Left forelimb (tissue), 1 donor: ENCODE measurements at places on chromosomes 1 and 21.
A peak's percentile ranks its signal among the peaks of the same experiment; 100 is the strongest.

DNA sequence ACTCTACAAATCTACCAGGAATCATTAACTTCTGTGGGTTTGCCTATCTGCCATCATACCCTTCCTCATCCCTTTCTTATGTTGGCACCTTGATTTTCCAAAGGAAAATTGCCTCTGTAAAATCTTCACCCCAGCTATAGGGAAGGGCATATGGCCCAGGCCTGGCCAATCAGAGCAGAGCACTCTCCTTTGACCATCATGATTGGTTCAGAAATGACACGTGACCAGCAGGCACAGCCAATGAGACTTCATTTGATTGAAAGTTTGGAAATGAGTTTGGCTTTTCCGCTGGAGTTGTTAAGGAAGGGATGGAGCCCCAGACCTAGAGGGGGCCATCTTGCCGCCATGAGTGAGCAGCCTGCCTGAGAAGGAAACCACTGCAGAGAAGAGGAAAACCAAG, 35.1 kb upstream of the IFFO2 start:
- DNase-seq, result no peak

- DNase-seq, result no peak
These were observed 84.5 kb downstream of the GLIS1 start for GRCh38 chr1:53654216-53655210.

DNA sequence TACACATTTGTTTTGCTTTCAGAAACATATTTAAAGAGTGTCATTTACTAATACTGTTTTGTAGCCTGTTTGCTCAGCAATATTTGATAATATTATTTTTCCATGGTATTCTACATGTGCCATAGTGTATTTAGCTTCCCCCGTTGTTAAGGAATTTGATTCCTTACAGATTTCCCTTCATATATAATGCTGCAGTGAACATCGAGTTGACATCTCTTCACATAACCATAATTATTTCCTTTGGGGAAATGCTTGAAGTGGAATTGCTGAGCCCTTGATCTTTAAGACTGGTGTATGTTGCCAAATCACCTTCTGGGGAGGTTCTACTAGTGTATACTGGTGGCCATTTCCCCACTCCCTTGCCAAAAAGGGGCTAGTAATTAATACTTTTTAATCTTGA, 42.6 kb downstream of the FAM163A start:
- no peak for DNase-seq

DNA sequence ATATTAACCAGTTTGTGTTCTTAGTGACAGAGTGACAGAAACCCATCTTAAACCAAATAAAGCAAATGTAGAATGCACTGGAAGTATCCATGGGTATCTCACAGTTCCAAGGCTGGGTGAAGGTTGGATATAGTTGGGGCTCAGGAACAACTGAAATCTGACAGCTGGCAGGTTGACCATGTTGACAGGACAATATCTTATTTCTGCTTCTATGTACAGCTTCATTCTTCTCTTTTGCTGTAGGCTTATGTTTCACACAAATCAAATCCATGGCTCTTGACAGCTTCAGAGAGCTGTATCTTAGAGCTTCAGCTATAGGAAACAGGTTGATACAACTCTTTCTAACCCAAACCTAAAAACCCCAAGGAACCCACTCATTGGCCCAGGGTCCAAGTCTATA, 34.3 kb upstream of the FGGY start:
- DNase-seq, result no peak

DNA sequence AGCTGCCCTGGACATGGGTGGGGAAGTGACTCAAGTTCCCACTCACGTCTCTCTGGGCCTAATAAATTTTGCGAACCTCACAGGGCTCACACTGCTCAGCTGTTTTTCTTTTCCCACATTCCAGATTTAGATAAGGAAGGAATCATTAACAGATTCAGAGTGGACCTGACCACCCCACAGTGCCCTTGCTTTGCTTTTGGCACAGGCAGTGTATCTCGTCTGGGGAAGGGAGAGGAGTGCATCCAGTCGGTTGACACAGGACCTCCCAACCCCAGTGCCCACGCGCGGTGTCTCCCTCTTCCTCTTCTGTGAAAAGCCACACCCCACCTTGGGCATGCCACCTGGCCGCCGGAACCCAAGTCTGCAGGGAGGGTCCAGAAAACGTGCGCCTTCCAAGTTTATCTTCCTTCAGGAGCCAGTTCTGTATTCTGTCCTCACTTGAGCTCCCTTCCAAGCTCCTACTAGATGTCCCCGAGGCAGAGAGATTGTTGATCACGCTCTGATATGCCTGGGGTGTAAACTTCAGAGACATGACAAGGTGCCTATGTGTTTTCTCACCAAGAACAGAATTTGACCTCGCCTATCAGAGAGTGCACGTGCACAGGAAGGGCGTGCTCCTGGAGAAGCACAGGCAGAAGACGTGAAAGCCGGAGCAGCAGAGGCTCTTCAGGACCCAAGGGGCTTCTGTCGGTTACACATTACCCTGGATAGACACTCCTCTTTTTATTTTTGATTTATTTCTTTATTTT, 9.5 kb upstream of the SLC2A5 start:
- DNase-seq, result no peak

DNA sequence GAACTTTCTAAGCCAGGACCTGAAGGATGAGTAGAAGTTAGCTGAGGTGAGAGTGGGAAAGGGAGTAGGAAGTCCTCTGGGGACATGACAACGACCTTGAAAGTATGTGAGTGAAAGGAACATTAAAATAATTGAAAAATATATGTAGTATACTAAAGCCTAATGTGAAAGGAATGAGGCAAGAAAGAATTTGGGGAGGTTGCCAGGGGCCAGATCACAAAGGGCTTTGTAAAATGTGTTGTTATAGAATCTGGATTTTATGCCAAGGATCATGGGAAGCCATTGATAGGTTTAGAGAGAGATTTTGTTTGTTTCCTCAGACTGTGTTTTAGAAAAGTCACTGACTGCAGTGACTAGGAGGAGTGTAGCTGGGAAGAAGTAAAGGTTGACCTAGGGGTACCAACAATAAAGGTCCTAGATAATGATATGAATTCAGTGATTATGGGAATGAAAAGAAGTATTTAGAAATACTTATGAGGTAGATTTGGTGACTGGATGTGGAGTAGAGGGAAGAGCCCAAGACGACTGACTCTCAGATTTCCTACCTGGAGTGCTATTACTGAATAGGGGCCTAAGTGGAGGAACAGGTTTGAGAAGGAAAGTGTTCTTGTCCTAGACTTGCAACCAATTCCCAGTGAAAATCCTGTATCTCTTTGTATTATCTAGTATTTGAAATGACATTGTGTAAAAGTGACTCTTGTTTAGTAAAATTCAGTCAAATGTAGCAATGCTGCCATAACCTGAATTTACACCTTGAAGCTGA, 179.8 kb downstream of the PHTF1 start:
- DNase-seq, result no peak

DNA sequence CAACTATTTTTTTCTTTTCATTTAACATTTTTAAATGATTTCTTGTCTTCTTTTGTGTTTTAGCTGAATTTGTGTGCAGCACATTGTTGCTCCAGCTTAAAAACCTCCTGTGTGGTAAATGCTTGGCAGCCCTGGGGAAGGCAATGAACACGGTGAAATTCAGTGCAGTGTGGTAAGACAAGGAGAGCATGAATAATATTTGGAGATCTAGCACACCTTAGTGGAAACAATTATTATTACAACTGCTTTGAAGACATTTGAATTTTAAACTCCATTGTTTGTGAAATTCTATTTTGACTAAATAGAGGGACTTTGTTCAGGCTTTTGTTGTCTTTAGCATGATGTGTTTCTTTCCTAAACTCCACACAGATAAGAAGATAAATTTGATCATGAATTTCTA, 242.6 kb upstream of the CXADR start:
- no peak for DNase-seq

DNA sequence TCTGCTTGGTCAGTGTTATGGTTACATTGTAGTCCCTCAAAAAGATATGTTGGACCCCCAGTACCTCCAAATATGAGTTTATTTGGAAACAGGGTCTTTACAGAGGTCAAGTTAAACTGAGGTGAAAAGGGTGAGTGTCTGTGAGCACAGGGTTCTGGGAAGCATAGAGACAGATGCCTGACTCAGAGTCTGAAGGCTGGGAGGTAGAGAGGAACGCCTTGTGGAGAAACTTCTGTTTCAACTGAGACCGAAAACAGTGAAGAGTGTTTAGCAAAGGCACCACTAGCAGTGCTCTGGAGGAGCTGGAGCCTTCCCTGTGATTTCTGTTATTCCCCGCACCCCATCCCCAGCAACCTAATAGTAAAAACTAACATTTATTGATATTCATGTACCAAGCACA, 65.2 kb upstream of the LRRC8D start:
- DNase-seq, result no peak

DNA sequence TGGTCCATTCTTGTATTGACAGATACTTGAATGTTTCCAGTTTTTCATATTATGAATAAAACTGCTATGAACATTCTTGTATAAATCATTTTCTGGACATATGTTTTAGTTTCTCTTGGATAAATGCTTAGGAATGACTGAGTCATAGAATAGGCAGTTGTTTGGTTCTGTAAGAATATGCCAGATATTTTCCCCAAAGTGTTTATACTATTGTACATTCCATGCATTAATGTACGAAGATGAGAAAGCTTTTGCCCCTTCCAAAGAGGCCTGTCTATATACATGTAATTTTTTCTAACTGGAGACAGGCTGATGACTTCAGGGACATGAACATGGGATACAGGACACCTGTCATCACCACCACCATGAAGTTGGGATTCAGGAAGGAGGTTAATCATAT, 11.3 kb downstream of the NBPF3 start:
- DNase-seq, result no peak

DNA sequence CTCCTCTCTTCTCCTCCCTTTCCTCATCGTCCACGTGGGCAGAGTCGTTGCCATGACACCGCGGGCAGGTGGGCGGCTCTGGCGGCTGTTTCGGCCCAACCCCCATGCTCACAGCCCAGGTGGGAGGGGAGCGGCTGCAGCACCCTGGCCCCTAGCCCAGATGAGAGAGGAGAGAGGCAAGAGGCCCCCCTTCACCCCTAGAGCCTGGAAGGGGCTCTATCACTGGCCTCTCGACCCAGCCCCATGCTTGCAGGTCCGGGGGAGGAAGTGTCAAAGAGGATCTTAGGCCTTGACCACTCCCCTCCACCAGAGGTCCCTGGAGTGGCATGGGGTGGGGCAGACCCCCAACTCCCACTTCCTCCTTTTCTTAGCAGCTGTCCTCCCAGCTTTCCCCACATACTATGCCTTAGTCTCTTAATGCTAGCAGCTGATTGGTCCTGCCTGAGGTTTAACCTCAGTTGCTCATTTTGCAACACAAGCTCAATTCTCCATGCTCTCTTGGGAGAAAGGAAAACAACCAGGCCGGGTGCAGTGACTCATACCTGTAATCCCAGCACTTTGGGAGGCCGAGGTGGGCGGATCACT, 10.4 kb downstream of the DLGAP3 start:
- no peak for DNase-seq

- DNase-seq, result no peak
These were observed 105.0 kb downstream of the MATN1 start for GRCh38 chr1:30618335-30618747.

- no peak for DNase-seq
These were observed 757 bp upstream of the SPSB1 start for GRCh38 chr1:9291914-9292360.

GRCh38 chr1:77095236-77095635, 124.0 kb downstream of the PIGK start:
- no peak for DNase-seq

GRCh38 chr1:91553177-91553591, 52.5 kb downstream of the CDC7 start:
- DNase-seq, result no peak

GRCh38 chr1:192566657-192567056, 8.9 kb upstream of the RGS1 start:
- no peak for DNase-seq

DNA sequence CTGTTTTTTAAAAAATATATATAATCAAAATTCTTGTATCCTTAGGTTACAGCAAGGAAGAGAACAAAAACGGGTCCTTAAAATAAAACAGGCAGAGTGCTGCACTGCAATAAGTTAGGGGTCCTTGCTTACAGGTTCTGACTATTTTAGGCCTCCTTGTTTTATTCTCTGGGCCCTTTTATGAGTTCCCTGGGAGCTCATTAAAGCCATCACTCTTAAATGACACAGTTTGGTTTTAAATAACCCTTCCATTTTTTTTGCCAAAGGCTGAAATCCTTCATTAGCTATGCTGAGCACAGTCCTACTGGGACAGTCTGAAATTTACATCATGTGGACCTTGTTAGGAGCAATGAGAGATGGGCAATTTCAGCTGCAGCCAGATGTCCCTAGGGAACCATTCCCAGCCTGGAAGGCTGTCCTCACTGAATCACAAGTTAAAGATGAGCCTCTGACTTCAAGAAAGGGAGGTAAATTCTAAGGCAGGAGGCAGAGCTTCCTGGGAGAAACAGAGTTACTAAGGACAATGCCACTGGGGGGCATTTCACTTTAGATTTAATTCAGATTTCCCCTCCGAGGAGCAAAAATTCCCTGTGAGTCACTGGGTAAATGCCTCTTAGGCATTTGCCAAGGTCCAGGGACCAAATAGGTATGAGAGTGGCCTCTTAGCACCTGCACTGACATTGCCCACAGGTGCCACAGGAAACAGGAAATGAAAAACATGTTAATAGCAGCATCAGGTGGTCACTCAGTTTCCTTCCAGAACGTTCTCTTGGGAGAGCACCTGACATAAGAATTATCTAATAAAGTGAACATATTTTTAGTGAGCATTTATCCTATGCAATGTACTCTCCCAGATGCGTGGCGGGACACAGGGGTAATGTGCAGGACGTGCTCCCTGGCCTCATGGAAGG, 3.8 kb upstream of the MUL1 start:
- DNase-seq, result no peak

- DNase-seq, result peak; percentile 63
These were observed 12.1 kb downstream of the FOXD2 start for GRCh38 chr1:47449822-47450552.

DNA sequence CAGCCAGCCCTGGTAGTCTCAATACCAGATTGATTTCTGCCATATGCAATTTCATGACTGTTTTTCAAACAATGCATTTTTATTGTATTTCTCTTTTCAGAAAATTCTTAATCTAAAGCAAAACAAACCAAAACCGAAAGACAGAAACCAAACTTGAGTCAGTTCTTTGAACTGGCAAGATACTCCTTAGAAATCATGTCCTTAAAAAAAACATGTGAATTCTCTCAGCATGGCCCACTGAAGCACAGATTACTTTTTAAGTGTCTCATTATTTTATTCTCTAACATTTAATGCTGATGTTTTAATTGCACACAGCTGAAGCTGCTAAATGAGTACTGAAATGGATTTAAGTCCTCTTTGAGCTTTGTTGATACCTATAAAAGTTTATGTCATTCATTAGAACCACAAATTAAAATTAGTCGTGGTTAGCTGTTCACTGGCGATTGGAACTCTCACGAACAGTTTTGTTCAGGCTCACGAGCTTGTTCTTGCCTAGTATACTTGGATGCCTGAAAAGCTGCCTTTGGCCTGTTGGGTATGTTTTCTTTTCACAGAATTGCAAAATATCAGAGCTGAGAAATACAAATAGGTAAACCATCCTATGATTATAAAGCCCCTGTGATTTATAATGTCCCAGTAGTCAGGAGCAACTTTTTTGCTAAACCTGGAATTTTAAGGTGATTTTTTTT, 87.5 kb downstream of the CAMTA1 start:
- no peak for DNase-seq

GRCh38 chr21:42624936-42625335, 28.5 kb upstream of the PDE9A start:
- DNase-seq, result peak; percentile 26

GRCh38 chr1:180930687-180931086, 18.0 kb downstream of the KIAA1614 start:
- no peak for DNase-seq

- DNase-seq, result no peak
These were observed 269.1 kb upstream of the VAMP3 start for GRCh38 chr1:7501723-7502603.

- no peak for DNase-seq
These were observed 12.9 kb downstream of the DPYD start for GRCh38 chr1:97907886-97908285.

- no peak for DNase-seq
These were observed 8.0 kb downstream of the CD55 start for GRCh38 chr1:207329469-207329868.
